Left colon (tissue), 2 donors: ENCODE measurements at places on chromosomes 6 and 20.

DNA sequence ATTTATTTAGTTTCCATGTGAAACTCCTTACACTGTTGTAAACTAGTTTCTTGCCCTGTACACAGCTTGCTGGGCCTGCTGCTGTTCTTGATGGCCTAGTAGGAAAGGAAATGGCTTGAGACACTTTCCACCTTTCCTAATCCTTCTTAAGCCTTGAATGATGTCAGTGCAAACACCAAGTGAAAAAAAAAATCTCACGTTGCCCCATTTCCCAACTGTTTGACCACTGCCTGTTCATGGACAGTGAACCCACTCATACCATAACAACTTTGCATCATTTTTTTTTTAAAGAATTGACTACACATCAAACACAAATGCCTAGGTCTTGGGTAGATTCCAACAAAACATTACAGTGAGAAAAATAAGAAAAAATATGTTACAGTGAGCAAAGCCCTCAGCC is 653.6 kb upstream of the FLRT3 start:
- DNase-seq, result no peak

DNA sequence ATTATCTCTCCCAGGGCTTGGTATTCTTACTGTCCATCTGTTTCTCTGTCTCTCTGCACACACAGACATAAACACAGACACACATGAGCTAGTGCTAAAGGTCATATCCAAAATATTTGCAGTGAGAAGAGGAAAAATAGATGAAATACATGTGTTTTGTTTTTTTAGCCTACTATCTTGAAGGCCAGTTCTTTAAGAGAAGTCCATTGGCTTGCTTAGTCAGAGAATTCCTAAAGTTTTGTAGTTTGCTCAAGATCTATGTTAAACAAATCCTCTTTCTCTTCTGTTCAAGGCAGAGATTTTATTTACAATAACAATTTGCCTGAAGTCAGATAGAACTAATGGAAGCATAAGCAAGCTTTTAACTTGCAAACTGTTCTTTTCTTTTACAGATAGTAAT is 120.0 kb upstream of the AKIRIN2 start:
- DNase-seq, result no peak

- no peak for DNase-seq
Measured at GRCh38 chr6:125066140-125066539, 87.4 kb upstream of the TPD52L1 start.

DNA sequence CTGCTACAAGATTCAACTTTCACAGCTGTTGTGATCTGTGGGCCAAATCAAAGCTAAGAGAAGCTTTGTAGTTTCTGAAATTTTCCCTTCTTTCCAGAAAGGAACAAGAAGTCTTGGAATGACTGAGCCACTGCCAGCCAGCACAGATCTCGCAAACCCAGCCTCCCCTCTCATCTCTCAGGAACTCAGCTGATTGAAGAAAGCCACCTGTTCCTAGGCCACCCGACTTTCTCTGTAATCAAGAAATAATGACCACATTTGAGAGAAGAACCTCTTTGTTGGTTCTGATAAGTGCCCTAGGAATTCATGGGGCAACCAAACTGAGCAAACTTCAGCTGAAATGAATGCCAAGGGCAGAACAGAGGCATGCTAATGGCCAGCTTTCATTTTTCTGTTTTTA is 61.7 kb downstream of the HDGFL1 start:
- no peak for DNase-seq

- DNase-seq, result no peak
Measured at GRCh38 chr20:59214606-59215547, 51.3 kb downstream of the ZNF831 start.

- no peak for DNase-seq
Measured at GRCh38 chr6:125942672-125943527, 13.7 kb upstream of the HINT3 start.

DNA sequence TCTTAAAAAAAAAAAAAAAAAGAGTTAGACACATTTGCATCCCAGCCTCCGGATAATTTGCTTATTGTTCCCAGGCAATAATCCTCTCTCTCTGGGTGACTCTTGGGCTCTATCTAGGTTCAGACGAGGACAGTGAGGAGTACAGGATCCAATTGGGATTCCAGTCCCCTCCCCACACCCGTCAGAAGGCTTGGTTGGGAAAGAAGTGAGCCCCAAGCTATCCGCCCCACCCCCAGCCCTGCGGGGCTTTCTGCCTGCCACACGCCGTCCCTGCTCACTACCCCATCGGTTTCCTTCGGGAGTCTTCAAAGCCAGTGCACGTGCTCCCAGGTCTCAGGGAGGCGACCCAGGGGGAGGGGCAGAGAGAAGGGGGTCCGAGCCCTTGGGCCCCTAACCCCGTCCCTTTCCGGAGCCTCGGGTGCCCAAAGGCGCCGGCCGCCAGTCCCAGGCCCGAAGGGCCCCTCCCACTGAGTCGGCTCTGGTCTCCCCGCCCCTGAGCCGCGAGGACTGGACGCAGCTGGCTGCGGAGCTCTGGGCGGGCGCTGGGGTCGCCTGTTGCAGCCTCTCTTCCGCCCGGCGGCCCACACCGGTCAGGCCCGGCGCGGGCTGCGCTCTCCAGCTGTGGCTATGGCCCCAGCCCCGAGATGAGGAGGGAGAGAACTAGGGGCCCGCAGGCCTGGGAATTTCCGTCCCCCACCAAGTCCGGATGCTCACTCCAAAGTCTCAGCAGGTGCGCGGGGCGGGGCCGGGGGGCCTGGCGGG is 2.5 kb downstream of the MYMX start:
- peak; percentile 86 for DNase-seq

- DNase-seq, result no peak
Measured at GRCh38 chr6:41371992-41372831, 36.8 kb downstream of the NCR2 start.

GRCh38 chr20:22403632-22404361 is 180.6 kb downstream of the FOXA2 start:
- DNase-seq, result no peak

DNA sequence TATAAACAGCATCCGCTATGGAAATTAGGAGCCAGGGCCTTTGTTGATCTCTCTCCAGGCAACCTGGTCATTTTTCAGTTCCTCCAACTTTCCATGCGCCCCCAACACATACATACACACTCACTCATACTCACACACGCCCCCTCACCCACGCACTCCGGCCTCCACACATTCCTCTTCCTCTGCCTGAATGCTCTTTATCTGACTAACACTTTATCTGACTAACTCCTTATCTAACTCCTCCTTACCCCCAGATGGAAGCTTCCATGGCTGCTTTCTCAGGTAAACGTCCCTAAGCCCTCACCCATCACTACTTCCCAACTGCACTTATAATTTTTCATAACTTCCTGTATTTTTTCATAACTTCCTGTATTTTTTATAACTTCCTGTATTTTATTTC is 17.4 kb downstream of the CASS4 start:
- DNase-seq, result no peak

- no peak for DNase-seq
Measured at GRCh38 chr6:86871681-86872080, 65.6 kb upstream of the HTR1E start.

GRCh38 chr6:103675807-103676406 is 1183.8 kb downstream of the HACE1 start:
- no peak for DNase-seq

DNA sequence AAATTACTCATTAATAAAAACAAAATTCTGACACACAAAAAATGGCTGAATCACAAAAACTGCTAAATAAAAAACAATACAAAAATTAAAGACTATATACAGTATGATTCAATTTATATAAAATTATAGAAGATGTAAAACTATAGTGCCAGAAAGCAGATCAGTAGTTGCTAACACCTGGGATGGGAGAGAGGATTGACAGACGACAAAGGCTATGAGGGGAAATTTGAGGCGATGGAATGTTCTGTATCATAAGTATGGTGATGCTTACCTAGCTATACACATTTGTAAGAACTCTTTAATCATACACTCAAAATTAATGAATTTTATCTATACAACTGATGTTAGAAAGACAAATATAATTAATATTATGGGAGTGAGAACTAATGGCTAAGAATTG is 247.9 kb upstream of the GJE1 start:
- DNase-seq, result no peak

DNA sequence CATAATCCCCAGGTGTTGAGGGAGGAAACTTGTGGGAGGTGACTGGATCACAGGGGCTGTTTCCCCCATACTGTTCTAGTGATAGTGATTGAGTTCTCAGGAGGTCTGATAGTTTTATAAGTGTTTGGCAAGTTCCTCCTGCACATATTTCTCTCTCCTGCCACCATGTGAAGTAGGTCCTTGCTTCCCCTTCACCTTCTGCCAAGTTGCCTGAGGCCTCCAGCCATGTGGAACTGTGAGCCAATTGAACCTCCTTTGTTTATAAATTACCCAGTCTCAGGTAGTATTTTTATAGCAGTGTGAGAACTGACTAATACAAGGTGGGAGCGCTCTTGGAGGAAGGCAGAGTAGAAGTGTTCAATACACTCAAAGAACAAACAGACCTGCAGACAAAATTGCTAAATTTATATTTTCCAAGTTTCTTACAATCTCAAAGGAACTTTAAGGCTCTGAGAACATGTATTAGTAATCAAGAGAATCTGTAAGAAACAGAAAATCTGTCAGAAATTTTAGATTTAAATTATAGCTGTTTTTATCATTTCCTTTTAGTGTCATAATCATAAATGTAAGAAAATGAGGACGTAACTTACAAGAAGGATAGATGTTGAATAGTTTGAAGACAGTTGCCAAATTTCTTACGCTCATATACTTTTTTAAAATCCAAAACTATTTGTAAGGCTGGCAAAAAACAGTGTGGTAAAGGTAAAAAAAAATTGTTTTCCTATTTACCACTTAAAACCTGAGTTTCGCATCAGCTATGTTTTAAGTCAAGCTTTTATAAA is 77.7 kb downstream of the ASCC3 start:
- DNase-seq, result no peak

DNA sequence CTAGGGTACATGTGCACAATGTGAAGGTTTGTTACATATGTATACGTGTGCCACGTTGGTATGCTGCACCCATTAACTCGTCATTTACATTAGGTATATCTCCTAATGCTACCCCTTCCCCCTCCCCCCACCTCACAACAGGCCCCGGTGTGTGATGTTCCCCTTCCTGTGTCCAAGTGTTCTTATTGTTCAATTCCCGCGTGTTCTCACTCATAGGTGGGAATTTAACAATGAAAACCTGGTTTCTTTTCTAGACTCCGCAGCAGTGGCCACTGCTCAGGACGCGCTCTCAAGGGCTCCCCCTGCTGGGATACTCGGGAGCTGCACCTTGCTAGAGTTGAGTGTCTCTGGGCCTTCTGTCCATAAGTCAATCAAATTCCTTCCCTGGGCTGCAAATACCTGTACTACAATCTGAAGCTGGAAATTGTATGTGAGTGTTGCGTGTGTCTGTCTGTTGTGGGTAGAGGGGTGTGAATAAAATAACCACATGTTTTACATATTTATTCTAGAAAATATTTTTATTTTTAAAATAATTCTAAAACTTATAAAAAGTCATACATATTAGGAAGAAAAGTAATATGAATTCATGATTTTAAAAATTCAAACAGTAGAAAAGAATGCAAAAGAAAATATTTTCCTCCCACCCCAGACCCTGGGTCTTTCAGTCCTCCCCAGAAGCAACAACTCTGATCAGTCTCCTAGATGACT is 8.2 kb upstream of the CEP250 start:
- DNase-seq, result peak; percentile 93

DNA sequence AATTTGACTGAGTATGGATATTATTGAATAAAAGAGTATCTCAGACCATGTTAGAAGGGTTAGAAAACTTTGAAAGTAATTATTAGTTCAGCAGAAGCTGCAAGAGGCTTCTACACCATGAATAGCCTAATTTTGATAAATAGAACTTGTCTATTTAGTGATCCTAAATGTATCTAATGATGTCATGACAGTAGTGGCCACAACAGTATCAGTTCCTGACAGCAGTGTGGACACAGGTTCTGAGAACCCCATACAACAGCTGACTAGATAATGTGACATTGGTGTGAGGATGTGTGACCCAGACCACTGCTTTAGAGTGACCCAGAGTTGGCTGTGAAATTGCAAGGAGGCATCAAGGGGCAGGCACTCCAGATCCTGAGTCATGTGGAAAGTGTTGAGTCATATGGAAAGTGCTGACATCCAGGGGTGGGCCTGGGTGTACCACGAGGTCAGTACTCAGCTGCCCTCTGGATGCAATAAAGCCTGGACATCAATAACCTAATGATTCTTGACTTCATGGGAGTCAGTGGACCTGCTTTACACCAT is 754.7 kb downstream of the DHX35 start:
- DNase-seq, result no peak

- DNase-seq, result no peak
Measured at GRCh38 chr20:41837669-41838224, 219.6 kb upstream of the CHD6 start.

DNA sequence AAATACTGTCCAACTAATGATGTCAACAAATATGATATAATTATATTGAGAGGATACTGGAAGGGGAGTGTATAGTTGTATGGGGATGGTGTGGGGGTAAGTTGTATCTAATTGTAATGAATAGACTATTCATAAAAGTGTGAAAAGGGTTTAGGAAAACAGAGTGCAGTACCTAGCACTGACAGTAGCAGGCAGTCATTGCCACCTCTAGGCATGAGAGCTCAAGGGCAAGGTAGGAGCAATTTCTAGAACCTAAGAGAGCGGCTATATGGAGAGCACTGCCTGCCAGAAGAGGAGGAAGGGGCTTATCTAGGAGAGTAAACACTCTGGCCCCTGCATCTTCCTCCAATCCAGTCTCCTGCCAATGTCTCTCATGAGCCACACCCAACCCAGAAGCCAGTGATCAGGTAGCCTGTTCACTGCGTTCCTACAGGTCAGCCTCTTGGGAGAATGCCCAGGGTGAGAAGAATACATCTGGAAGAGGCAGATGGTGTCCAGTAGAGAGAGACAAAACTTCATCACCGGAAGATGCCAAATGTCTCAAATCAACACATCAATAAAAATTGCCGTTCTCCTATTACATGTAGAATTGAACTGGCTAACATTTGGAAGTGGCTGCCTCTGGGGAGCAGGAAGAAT is 200.0 kb downstream of the LY86 start:
- DNase-seq, result peak; percentile 38

GRCh38 chr6:98782772-98783171 is 51.6 kb upstream of the POU3F2 start:
- DNase-seq, result no peak

DNA sequence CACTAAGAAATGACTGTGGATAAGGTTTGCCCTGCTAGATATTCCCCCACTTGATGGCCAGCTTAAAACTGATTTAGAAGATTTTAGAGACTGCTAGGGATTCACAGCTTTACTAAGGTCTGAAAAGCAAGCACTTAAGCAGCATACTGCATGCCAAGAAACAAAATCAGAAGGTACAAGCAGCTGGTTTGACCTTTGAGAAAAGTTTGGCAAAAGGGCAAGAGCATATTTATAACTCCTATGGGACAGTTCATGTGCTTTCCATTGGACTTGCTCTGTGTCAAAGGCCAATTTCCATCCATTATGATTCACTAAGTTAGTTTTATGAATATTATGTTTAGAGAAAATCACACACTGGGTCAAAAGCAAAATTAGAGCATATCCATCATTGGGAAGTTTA is 402.8 kb downstream of the PKHD1 start:
- no peak for DNase-seq

- DNase-seq, result no peak
Measured at GRCh38 chr6:34095136-34095505, 50.8 kb downstream of the GRM4 start.
